HT-29 (cell line): ENCODE measurements at places on chromosomes 11 and 22.

DNA sequence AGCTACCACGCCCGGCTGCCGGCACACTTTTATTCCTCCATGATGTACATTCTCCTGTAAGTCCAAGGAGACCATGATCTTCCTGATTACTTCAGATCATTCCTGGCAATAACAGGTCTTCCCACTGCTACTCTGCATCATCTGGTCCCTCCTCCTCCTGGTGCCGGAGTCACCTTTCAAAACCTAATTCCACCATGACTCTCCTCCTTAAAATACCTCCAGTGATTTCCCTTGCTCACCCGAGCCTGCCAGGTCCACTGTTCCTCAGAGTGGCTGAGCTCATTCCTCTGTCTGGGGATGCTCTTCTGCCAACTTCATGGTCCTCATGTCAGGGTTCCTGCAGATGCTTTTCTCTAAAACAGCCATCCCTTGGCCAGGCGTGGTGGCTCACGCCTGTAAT lies 3.9 kb upstream of the LTBP3 start:
- no peak for DNase-seq

DNA sequence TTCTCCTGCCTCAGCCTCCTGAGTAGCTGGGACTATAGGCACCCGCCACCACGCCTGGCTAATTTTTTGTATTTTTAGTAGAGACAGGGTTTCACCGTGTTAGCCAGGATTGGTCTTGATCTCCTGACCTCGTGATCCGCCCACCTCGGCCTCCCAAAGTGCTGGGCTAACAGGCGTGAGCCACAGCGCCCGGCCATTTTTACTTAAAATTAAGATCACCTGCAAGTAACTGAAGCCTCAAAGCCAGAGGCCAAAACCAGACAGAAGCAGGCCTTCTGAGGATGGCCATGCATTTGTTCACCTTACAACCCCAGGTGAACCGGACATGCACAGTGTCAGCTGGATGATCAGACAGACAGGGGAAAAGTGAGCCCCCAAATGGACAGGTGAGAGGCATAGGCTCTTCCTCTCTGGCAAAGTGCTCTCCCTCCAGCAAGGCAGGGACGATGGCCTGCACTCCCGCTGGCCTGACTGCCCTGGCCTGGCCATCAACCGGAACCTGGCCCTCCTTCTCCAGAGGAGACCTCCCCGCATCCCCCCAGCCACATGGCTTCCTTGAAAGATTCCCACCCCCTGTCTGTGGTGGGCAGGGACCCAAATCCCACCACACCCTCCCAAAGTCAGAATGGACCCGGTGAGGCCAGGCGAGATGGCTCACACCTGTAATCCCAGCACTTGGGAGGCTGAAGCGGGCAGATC lies 25.9 kb downstream of the APOBEC3H start:
- DNase-seq, result no peak

DNA sequence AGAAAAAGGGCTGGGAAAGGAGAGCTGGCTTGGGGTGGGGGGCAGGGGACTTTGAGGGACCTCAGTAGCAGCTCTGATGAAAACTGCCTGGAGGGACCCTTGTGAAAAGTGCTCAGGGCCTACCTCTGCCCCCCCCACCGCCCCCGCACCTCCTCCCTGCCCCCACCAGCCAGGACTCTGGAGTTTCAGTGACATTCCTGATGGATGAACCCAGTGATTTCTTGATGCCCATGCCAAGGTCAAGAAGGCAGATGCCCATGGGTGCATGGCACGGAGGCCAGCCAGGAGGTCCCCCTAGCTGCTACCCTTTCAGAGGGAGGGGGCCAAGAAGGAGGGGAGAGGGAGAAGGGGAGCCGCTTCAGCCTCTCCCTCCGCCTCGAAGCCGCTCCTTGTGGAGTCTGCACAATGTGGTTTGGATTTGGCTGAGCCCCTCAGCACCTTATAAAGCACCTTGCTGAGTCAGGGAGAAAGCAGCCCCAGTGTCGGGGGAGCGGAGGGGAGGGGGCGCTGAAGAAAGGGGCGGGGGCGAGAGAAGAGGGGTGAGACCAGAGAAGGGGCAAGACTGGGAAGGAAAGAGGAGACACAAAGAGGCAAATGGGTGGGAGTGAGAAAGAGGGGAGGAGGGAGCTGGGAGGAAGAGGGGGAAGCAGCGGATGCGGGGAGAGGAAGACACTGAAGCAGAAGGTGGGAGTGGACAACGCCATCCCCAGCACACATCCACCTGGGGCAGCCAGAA lies 2.1 kb upstream of the CLCF1 start:
- DNase-seq, result peak; percentile 33

DNA sequence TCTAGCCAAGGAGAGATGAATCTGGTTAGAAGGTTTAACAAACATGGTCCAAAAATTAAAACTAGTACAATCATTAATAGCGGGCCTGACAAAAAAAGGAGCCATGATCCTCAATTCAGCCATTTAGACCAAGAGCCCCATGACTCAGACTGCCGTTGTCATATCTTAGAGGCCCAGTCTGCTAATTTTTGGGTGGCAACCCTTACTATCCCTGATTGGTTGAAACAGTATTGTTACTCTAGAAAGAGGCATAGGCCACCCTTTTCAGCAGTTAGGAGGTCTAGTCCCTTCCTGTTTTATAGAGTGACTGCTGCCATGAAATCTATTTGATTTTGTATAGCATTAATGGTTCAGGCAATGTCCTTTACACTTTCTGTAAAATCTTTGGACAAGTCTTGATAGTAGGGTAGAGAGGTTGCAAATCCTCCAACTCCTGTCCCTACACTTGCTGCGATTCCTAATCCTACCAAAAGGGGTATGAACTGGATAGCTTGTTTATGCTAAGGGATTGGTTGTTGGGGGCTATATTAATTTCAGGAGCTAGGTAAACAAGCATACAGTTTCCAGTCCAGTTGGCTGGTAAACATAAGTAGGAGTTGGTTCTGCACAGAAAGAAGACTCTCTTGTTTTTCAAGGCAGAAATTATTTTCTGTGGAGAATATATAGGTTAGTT lies 1056.3 kb upstream of the CNTN5 start:
- DNase-seq, result no peak

GRCh38 chr11:129974672-129975071 lies 28.0 kb downstream of the PRDM10 start:
- no peak for DNase-seq

DNA sequence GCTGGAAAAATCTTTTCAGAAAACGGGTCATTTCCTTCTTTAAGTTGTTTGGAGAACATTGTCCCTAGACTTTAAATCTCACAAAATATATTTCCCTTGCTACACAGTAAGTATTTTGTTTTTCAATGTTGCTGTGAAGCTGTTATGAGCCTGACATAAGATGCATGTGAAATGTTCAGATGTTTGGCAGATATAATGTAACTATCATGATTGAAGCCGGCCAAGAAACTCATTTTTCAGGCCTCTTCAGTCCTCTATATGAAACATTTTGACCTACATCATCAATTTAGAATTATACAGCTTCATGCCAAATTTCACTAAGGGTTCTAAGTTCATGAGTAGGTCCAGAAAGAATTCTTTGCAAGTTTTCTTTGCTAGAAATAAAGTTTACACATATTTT lies 133.8 kb downstream of the JRKL start:
- no peak for DNase-seq
